ENCODE measurements at places on chromosomes 5 and 9. TPM values are rescaled to one million over a fixed set of nuclear protein-coding genes. Genes with fewer than 3 reads are reported as not detected.

DNA sequence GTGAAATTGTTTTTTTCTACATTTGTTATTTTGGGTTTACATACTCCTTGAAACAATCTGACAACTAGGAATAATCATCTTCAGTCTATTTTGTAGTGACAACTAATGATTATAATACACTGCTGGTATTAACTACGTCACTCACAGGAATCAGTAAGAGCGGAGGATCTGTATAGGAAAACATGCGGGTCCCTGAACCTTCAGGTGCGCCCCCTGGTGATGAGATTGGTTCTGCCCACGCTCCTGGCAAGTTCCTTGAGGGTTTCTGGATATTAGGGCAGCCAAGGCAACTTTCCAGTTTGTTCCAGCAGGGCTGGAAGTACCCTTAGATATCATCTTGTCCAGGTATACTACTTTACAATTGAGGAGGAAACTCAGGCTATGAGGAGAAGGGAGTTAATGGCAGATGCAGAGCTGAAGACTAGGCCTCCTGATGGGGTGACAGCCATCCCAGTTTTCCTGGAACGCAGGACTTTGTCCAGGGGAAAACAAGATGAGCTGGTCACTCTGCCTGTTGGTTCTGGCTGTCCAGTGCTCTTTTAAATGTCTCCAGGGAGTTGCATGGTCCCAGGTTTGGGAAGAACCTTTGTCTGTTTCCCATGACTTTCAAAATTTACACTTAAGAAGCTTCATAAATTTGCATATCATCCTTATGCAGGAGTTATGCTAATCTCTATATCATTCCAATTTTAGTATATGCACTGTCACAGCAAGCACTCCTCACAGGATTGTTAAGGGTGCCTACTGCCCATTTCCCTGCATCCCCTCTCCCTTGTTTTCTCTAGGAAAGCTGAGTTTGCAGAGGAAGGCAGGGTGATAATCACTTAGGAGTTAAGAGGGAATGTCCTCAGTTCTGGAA is 14.9 kb upstream of the WNT8A start:
- peak; percentile 50 for DNase-seq

Gene ADRB2
- 34.4 TPM for polyA plus RNA-seq

Gene RBM18
- 21.8 TPM for polyA plus RNA-seq

DNA sequence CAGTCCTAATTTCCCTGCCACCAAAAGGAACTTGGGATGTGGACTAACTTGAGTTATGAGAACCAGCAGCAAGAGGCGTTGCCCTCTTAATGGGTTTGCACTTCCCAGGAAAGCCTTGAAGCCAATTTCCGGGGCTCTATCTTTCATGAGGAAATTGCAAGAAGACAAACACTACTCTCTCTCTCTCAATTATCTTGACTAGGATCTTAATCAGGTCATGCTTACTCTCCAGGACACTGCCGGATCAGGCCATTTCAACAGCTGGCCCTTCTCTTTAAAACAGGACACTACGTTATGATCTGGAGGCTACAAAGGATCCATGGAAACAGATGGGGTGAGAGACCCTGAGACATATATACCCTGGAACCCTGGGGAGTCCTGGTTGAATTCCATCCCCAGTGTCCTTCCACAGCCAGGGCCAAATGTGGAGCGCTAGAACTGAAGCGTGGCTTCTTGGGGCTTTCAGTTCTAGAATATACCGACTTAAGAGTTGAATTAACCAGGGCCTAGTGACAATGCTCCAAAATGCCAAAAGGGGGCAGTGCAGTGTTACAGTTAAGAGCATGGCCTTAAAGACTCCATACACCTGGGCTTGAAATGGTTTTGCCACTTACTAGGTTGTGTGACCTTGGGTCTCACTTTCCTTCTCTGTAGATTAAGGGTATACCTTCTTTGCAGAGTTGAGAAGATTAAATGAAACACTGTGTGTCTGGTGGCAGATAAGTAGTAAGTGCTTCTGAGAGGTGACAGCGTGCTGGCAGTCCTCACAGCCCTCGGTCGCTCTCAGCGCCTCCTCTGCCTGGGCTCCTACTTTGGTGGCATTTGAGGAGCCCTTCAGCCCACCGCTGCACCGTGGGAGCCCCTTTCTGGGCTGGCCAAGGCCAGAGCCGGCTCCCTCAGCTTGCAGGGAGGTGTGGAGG is 21.1 kb downstream of the FAM219A start:
- peak; percentile 51 for DNase-seq

- no peak for DNase-seq
These were observed 4.6 kb downstream of the NIPAL4 start for GRCh38 chr5:157464519-157465171.

Gene ACTBL2
- polyA plus RNA-seq: not detected

- DNase-seq: no peak
These were observed 53.2 kb upstream of the FSTL4 start for GRCh38 chr5:133665571-133665970.

All from immature natural killer cell (primary cell).